Mammary epithelial cell (primary cell): ENCODE measurements at places on chromosomes 1 and 21. TPM values are rescaled to one million over a fixed set of nuclear protein-coding genes. Genes with fewer than 3 reads are reported as not detected.
A peak's percentile ranks its signal among the peaks of the same experiment; 100 is the strongest.

DNA sequence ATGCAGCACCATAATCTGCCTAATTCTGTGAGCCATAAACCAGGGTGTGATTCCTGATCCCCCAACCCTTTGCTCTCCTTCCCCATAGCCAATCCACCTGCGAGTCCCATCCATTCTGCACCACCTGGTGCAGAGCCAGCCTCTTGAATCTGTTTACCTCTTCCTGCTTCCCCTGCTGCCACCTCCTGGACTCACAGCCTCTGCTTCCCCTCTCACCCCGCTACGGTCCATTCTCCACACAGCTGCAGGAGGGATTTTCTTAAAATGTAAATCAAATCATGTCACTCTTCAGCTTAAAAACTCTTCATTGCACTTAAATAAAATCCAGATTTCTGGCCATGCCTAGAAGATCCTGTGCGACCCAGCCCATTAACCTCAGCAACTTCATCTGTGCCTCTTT, 186.7 kb downstream of the FOXD2 start:
- peak; percentile 10 for DNase-seq

GRCh38 chr1:42480921-42481320, 17.8 kb downstream of the CCDC30 start:
- DNase-seq = no peak

GRCh38 chr21:32114419-32115035, 164.3 kb downstream of the MIS18A start:
- DNase-seq = no peak

DNA sequence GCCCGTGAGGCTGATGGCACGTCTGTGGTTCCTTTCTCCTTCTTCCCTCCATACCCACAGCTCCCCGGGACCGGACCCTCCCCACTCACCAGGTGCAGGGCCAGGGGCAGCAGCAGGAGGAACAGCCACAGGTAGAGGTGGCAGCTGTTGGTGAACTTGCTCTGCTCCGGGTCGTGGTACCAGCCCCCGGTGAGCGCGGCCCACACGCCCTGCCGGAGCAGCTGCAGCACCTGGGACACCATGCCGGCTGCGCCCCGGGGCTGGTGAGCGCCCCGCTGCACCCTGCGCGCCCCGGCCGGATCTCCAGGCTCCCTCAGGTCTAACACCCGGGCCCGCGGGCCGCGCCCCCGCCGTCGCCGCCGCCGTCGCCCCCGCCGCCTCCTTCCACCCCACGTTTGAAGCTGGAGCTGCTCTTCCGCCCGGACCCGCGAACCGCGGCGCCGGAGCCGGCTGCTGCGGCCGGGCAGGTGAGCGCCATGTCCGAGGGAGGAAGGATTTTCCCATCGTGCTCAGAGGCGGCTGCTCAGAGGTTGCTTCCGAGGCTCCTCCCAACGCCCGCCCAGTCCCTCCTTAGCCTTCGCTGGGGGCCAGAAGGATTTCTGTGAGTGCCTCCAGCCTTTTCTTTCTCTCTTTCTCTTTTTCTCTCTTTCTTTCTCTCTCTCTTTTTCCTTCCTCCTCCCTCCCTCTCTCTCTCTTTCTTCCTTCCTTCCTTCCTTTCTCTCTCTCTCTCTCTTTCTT, at the start of gene PCNX2:
Gene PCNX2 (minus strand): TSS at position 489 of the 738 bp plus-strand sequence. CDS start 247 bp downstream, at position 242.
- peak; percentile 68 for DNase-seq

GRCh38 chr21:39379986-39380891, 31.4 kb upstream of the HMGN1 start:
- DNase-seq = peak; percentile 95

GRCh38 chr1:106755682-106756406, 300.6 kb upstream of the PRMT6 start:
- DNase-seq = peak; percentile 71

DNA sequence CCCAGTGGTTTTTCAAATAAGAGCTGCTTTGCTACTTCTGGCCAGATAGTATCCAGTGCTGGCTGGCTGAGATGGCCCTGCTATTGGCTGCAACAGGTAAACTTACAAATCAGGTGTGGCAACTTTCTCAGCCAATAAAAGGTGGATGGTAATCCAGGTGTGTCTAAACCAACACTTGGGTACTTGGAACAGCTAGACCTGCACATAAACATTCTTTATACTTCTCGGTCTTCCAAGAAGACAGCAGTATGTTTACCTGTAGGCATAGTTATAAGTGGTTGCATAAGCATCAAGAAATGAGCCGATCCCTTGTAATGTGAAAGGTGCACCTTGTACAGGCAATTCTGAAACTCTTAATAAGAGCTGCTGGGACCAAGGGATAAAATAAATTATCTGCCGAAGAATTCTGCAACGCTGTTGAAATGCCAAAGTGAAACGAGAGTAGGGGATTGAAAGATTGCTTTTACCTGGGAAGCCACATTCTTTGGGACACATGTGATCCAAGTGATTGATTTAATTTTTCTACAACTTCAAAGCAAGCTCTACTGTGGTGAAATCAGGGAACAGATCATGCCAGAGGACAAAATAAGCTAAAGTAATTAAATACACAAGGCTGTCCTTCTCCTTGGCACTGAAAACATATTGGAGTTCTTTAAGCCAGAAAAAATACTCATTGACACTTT, at the start of gene CLDN8:
Gene CLDN8 (minus strand): TSS at position 57 of the 683 bp plus-strand sequence. CDS start 172 bp downstream, outside the sequence.
- DNase-seq = peak; percentile 21

GRCh38 chr21:29175408-29176134, 45.1 kb downstream of the MAP3K7CL start:
- no peak for DNase-seq

DNA sequence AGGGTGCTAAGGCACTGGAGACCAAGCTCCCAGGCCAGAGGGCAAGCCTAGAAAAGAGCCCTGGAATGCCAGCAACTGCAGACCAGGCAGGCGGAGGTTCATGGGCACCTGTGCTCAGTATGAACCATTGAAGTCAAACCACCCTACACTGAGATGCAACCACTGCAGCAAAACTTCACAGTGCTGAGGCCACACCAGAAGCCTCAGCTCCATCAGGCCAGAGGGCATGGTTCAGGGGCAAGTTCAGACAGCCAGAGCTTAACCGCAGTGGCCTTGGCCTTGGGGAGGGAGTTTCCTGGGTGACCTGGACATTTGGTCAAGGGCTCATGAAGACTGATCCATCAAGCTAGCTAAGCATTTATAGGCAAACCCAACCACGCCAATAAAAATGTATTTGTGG, 7.1 kb downstream of the RCC2 start:
- DNase-seq = no peak

GRCh38 chr1:200354243-200354642, 55.6 kb downstream of the ZNF281 start:
- DNase-seq = peak; percentile 48

GRCh38 chr1:23368562-23369334, 888 bp downstream of the ZNF436 start:
- peak; percentile 87 for DNase-seq

- DNase-seq = no peak
Measured at GRCh38 chr1:21822349-21822748, 10.3 kb downstream of the LDLRAD2 start.

- DNase-seq = no peak
Measured at GRCh38 chr1:25893116-25893515, 13.1 kb downstream of the STMN1 start.

GRCh38 chr1:244328476-244328875, 123.2 kb downstream of the ADSS2 start:
- DNase-seq = no peak

The LRRC8D gene
- polyA plus RNA-seq = 44.9 TPM

The SELP gene
- not detected for polyA plus RNA-seq

The DYNLT5 gene
- polyA plus RNA-seq = not detected

The TMPRSS3 gene
- polyA plus RNA-seq = not detected

The S100A4 gene
- polyA plus RNA-seq = 24.2 TPM

The WDR64 gene
- not detected for polyA plus RNA-seq

The S100A7 gene
- 1.1 TPM for polyA plus RNA-seq
